ENCODE measurements at places on chromosomes 7 and 10.
A peak's percentile ranks its signal among the peaks of the same experiment; 100 is the strongest.

DNA sequence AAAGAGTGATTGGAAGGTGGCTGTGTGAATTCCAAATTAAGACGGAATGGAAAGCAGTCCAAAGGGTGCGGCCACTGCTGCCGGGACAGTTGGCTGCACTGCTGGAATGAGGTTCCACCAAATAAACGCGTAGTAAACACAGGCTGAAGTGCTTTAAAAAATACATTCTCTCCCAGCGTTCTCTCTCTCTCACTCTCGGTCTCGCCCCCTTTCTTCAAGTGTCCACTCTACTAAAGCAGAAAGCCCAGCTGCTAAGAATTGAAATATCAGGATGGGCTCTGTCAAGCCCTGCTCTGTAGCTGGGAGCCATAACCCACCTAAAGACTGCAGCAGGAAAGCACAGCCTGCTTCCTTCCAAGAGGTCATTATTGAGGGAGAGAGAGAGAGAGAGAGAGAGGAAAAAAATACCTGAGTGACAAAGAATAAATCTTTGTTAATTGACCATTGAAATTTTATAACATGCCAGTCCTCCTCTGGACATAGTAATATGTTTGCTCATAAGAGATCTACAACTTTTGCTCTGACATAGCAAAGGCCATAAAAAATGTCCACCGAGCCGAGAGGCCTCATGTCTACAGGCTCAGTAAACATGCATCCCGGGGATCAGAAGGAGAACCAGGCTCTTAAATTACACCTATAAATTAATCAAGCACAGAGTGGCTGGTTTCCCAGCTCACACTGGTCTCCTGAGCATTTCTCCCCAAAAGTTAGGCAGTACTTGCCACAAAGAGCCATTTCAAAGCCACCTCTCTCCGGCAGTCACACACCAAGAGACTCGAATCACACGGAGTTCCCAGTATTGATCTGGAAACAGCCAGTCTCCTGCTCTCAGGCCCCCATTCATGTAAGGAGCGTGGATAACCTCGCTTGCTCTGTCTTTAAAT lies 72.8 kb downstream of the FGFR2 start:
- DNase-seq = no peak

GRCh38 chr10:63421591-63421990 lies 44.2 kb downstream of the JMJD1C start:
- no peak for DNase-seq

GRCh38 chr7:121485467-121486243 lies 89.5 kb upstream of the FAM3C start:
- DNase-seq = no peak

DNA sequence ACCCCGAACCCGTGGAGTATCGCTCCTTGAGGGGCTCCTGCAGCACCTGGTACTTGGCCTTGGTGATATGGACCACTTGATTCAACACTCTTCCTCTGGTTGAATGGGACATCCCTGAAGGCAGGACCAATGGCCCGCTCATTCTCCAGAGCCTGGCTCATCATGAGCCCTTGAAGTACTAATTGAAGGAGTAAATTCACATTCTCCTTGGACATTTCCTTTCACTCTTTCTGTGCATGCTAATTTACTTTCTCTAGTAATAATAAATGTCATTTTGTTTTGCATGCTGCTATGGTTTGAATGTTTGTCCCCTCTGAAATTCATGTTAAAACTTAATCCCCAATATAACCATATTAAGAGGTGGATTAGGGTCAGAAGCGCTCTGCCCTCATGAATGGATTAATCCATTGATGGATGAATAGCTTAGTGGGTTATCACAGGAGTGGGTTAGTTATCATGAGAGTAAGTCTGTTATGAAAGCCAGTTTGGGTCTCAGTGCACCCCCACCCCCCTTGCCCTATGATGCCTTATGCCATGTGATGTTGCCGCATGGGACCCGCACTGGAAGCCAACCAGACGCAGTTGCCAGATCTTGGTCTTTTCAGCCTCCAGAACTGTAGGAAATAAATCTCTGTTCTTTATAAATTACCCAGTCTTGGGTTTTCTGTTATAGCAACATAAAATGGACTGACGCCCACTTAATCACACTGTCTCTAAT lies 23.8 kb downstream of the FGFBP3 start:
- DNase-seq = no peak

- DNase-seq = no peak
These were observed 9.3 kb upstream of the OR6V1 start for GRCh38 chr7:143042790-143043271.

DNA sequence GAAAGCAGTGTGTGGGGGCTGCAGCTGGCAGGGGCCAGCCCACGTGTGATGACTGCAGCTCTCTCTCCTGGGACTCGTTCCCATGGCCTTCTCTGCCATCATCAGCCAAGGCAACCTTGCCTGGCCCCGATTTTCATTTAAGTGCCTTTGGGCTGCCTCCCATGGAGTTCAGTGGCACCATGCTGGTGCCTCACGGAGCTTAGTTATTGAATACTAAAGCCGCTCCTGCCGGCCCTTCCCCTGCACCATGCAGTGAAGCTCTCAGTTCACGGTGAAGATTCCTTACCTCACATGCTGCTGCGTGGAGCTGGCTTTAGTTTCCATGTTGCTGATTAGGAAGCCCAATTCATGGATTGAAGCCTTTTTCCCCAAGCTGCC lies 141.5 kb upstream of the EEPD1 start:
- no peak for DNase-seq

GRCh38 chr10:8056871-8057331 lies 2.4 kb downstream of the GATA3 start:
- DNase-seq = no peak

DNA sequence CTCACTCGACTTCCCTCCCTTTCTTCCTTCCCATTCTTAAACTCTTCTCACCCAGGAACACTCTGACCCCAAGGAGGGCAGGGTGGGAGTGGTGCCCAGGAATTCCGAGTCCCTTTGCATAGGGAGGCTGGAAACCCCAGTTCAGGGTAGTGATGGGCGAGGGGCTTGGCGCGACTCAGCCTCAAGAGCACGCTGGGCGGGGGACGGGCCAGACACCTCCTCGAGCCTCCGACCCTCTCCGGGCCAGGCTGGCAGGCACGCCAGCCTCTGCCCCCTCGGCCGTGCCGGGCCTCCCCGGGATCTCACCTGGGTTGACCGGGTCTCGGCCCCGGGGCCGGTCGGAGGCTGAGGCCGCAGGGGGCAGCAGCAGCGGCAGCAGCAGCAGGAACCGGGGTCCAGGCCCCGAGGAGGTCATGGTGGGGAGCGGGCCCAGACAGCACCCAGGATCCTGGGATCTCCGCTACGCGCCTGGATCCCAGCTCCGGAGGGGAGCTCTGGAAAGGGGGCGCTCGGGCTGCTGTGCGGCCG lies 457 bp downstream of the PLOD3 start:
- no peak for DNase-seq

DNA sequence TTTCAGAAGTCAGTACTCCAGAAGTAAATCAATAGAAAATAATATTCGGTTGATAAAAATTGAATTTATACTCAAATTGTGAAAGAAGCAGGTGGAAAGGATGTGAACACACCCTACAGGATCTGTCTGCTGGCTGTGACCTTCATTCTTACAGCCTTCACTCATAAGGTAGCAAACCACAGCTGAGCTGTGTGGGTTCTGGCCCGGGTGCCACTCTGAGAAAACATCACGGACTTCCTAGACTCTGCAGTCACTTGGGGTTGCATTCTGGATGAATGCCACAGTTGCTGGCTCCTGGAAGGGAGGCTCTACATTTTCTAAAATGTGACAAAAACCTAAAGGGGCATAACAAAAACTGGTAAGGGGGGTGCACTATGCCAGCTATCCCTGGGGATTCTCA lies 36.0 kb upstream of the ABLIM1 start:
- no peak for DNase-seq

GRCh38 chr7:25739143-25739542 lies 412.9 kb upstream of the NFE2L3 start:
- DNase-seq = no peak

- peak; percentile 86 for DNase-seq
These were observed 11.7 kb downstream of the CPA5 start for GRCh38 chr7:130356121-130356875.

DNA sequence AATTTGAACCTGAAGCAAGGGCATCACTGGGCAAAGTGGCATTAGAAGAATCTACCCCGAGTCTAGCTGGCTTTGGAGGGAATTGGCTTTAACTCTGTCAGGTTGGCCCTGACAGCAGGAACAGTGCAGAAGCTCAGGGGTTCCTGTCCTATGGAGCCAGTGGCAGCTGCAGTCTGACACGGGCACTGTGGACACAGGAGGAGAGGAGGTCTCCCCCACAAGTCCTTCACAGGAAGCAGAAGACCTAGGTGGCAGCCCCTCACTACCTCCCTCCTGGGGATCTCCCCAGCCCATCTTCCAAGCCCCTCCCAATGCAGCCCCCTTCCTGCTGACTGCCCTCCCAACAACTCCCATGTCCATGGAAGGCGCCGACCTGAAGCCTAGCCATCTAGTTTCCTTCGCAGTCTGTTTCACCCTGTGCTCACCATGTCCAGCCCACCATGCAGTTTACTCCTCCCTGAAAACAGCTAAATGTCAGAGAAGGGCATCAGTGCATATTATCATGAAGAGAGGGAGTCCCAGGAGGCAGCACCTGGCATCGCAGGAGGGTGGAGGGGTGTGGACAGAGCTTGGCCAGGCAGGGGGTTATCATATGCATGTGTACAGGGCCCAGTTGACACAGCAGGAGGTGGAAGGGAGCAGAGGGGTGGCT lies 17.9 kb upstream of the GDF10 start:
- DNase-seq = no peak

GRCh38 chr10:69963178-69963834 lies 89.3 kb upstream of the MACROH2A2 start:
- DNase-seq = no peak

GRCh38 chr10:80461208-80462183 lies 7.4 kb downstream of the TSPAN14 start:
- DNase-seq = no peak

DNA sequence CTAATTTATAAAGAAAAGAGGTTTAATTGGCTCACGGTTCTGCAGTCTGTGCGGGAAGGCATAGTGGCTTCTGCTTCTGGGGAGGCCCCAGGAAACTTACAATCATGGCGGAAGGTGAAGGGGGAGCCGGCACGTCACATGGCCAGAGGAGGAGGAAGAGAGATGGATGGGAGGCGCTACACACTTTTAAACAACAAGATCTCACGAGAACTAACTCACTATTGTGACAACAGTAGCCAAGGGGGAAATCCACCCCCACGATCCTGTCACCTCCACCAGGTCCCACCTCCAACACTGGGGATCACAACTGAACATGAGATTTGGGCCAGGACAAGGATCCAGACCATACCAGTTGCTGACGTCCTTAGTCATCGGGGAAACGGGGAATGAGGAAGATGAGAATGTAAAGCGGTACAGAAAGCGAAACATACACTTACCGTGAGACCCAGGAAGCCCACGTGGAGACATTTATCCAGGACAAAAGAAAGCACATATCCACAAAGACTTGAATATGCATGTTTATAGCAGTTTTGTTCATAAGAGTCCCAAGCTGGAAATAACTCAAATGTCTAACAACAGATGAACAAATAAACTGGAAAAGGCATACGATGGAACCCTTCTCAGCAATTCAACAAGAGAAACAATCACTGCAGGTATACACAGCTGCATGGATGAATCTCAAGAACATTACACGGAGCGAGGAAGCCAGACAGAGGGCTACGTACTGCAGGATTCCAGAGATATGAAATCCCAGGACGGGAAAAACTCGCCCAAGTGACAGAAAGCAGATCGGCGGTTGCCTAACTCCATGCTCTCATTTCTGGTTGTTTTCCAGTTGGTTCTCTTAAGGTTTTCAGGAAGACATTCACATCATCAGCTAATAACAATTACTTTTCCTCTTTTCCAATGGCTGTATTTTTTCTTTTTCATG lies 26.2 kb upstream of the INPP5A start:
- DNase-seq = no peak

DNA sequence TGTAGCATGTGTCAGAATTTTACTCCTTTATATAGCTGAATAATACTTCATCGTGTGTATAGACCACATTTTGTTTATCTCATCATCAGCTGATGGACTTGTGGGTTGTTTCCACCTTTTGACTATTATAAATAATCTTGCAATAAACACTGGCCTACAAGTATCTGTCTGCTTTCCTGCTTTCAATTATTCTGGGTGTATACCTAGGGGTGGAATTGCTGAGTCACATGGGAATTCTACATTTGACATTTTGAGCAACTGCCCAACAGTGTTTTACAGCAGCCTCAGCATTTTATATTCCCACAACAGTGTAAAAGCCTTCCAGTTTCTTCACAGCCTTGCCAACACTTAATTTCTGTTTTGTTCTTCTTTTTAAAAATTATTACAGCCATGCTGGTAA lies 200.3 kb upstream of the PRSS1 start:
- no peak for DNase-seq

- DNase-seq = no peak
These were observed 14.6 kb downstream of the IFIT3 start for GRCh38 chr10:89342206-89342958.

GRCh38 chr10:88117869-88118632 lies 254.6 kb downstream of the PTEN start:
- DNase-seq = no peak

GRCh38 chr10:112006407-112006806 lies 177.2 kb downstream of the GPAM start:
- no peak for DNase-seq

DNA sequence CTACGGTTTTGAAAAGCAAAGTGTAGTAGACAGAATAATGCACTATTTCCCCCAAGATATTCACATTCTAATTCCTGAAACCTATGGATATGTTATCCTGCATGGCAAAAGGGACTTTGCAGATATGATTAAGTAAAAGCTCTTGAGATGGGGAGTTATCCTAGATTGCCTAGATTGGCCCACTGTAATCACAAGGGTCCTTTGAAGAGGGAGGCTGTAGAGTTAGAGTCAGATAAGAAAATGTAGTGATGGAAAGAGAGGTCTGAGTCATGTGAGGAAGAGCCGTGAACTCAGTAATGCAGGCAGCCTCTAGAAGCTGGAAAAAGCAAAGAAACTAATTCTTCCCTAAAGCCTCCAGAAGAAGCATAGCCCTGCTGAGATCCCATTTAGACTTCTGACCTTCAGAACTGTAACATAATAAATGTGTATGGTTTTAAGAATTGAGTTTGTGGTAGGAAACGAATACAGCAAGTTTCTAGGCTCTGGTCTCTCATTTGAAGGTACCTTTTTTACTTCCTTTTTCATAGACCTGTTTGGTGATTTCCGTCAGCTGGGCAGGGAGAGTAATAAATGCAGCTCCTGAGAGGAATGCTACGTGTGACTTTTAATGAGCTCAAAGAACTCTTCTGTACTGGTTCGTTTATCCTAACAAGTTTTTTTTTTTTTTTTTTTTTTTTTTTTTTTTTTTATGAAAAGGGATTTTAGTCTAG lies 41.9 kb upstream of the NXPH1 start:
- no peak for DNase-seq

- no peak for DNase-seq
These were observed 96.1 kb downstream of the ZNF277 start for GRCh38 chr7:112302566-112302965.

- DNase-seq = no peak
These were observed 751 bp upstream of the HYCC1 start for GRCh38 chr7:23014681-23015080.

- DNase-seq = no peak
These were observed 127.4 kb downstream of the GPR85 start for GRCh38 chr7:112959276-112959675.

All from retinal pigment epithelial cell (primary cell).